Smooth muscle cell of the pulmonary artery (primary cell): ENCODE measurements at places on chromosomes 2 and 18. TPM values are rescaled to one million over a fixed set of nuclear protein-coding genes. Genes with fewer than 3 reads are reported as not detected.

SPATA3 gene
- not detected in 2 replicates for total RNA-seq

TTR gene
- not detected in 2 replicates for total RNA-seq

LAMA3 gene
- 3.8 and 8.3 TPM in 2 replicates for total RNA-seq

C2orf72 gene
- total RNA-seq = 3.3 and 6.3 TPM in 2 replicates

B4GALT6 gene
- total RNA-seq = 3.1 and 18.5 TPM in 2 replicates

TTN gene
- 1.2 and 3.3 TPM in 2 replicates for total RNA-seq

CTIF gene
- total RNA-seq = 49.8 and 53.7 TPM in 2 replicates

NYAP2 gene
- total RNA-seq = not detected in 2 replicates

ADI1 gene
- total RNA-seq = 34.9 and 39.2 TPM in 2 replicates

LINC00305 gene
- total RNA-seq = not detected in 2 replicates

DRC1 gene
- total RNA-seq = 0.07 TPM in 1 of 2 replicates, not detected in the other

CLEC4F gene
- total RNA-seq = not detected in 2 replicates
